ENCODE measurements at places on chromosomes 16 and 17.

DNA sequence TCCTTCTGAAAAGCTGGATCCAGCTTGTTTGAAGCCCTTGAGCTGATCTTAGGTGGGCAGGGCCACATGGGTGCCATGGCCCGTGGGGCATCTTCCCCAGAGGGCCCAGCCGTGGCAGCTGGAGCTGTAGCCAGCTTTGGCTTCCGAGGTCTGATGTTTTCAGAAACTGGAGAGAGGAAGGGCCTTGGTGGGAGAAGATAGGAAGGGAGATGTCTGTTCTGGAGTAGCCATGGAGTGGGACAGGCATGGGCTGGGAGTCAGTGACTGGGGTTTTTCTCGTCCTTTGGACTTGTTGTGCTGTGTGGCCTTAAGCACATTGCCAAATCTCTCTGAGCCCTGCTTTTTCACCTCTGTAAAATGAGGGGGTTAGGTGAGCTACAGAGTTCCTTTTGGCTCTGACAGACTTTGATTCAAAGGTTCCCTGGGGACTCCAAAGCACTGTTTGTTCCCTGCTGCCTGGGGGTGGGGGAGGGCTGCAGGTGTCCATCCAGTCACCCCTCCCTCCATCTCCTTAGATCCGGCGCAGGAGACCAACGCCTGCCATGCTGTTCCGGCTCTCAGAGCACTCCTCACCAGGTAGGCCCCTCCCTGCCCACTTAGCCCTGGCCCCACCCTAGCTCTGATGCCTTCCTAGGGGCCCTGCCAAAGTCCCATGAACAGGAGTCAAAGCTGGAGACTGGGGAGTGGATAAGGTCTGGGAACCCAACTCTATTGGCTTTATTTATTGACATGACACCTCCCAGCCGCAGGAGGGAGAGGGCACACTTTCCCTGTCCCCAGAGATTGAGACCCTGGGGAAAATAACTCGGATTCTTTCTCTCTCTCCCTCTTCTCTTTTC lies 2.1 kb downstream of the PPP1R1B start:
- DNase-seq: no peak

DNA sequence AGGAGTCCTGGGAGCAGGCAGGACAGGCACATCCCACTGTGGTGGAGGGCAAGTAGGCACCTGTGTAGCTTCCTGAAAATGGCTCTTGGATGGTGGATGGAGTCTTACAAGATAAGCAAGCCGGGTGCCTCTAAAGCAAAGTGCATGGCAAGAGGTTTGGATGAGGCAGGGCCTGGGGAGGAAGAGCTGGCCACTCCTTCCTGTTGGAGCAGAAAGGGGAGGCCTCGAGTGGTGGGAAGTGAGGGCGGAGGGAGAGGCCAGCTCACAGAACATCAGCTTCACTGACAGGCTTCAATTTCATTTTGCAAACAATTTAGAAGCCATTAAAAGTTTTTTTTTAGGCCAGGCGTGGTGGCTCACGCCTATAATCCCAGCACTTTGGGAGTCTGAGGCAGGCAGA lies 31.0 kb downstream of the CD300A start:
- no peak for DNase-seq

DNA sequence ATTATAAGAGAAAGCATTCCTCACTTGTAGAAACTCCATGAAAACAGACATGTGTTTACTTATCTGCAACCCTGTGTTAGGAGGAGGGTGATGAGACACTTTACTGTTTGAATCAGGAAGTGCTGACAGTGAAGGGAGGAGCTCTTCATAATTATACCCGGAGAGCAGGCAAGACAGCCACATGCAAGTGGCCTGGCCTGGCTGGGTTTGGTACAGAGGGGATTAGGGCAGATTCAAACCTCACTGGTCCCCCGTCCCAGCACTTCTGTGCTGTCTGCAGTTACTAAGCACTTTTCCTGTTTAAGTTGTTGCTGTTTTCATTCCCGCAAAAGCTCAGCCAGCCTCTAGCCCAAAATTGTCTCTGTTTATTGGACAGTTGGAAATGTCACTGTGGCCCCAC lies 78.5 kb downstream of the WWOX start:
- DNase-seq: no peak

DNA sequence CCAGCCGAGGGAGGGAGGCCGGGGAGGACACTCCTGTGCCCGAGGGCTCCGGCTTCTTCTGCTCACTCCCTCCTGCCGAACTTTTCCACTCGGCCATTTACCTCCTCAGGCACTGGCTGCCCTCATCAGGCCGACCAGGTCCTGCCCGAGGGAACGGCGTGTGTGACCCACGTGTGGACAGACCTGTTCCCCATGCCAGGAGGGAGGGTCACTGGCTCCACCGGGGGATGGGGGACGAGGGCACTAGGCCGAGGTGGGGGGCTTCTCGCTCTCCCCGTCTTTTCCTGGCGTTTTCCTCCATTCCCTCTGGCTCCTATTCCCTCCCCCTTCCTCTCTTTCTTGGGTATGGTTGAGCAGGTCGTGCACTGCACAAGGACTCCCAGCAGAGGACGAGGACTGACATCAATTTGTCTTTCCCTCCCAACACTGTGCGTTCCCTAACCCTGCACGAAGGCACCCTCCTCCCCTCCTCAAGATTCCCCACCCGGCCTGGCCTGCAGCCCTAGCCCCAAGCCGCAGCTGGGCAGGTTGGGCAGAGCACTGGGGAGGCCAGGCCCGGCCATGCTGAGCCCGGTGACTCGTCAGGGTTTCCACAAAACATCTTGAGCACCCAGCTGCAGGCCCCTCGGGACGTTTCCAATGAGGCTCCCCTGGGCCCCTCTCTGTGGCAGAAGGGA lies 3.2 kb upstream of the IL17C start:
- no peak for DNase-seq

DNA sequence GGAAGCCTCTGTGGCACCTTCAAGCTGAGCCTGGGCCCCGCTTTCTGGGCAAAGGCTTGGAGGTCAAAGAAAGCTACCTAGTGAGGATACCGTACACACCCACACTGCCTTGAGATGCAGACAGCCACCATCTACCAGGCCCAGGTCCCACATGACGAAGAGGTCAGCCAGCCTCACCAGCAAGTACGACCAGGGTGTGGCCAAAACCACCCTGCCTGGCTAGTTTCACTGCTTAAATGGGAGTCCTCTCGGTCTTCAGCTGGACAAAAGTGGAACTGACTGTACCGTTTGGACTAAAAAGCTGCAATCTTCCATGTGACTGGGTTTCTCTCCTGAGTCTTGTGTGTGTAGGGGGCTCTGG lies 21.6 kb downstream of the VASN start:
- DNase-seq: no peak

DNA sequence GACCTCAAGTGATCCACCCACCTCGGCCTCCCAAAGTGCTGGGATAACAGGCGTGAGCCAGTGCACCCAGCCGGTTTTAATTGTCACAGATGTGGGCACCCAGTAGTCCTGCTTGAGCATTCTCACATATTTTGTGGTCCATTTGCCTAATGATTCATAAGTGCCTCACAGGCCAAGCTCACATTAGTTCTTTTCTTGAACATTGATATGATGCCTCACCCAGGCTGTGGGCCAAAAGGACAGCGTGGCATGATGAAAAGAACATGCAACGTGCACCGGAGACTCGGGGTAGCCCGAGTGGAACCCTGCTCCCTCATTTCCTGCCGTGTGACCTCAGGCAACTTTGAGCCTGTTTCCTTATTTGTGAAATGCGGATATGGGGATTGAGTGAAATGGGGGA lies 181.9 kb downstream of the SNX29 start:
- DNase-seq: no peak

GRCh38 chr16:84040823-84041820 lies 1.5 kb downstream of the SLC38A8 start:
- DNase-seq: no peak

- DNase-seq: no peak
Measured at GRCh38 chr17:5249615-5250014, 15.0 kb upstream of the SCIMP start.

DNA sequence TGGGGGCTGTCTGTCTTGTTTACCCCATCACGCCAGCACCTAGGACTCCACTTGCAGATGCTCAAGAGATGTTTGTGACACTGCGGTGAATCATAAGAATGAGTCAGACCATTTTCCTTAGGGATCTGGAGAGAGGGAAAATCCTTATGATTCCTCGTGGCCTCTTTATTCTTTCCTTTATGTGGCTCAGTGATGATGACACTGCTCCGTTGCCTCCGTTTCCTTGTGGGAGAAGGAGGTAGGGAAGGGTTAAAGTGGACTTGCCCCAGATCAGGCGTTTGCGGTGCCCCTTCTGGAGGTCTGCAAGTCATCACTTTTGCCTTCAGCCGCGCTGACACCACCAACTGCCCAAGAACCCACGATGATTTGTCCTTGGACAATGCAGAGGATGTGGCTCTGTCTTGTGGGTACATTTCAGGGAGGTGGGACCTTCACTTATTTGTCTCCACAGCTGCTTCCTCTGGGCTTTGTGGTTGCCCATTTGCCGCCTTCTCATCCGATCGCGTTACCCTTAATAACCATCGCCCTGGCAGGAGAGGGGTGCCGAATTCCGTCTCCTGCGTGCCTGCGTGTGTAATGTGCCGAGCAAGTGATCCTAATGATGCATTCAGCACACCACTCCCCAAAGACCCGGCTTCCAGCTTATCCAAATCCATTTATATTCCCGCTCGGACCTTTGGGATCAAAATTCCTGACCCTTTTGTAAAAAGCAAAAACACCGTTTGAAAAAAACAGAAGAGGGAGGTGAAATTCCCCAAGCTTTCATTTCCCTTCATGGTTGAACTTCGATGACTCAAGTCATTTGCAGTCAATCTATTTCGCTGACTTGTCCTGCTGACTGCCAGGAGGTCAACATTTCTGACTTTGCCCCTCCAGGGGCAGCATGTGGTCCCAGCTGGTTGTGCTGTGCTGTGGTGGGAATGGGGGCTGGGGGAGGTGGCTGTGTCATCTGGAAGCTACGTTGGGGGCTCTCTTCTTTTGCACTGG lies 87.2 kb upstream of the IRX3 start:
- no peak for DNase-seq

DNA sequence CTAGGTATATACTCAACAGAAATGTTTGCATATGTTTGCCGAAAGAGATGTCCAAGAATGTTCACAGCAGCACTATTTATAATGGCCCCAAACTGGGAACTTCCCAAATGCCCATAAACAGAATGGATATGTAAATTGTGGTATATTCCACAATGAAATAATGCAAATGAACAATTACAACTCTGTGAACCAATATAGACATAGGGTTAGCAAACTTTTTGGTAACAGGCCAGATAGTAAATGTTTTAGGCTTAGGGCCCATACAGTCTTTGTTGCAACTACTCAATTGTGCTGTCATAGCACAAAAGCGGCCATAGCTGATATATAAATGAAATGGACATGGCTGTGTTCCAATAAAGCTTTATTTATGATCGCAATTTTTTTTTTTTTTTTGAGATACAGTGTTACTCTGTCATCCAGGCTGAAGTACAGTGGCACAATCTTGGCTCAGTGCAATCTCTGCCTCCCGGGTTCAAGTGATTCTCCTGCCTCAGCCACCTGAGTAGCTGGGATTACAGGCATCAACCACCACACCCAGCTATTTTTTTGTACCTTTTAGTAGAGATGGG lies 16.5 kb downstream of the XYLT1 start:
- DNase-seq: no peak

Measured in activated B cell treated with CpG ODN at 0.5 μM for 24 hours (primary cell).